ENCODE measurements at places on chromosomes 2 and 18. TPM values are rescaled to one million over a fixed set of nuclear protein-coding genes. Genes with fewer than 3 reads are reported as not detected.
A peak's percentile ranks its signal among the peaks of the same experiment; 100 is the strongest.

GRCh38 chr2:97617911-97618310 lies 28.0 kb upstream of the COX5B start:
- DNase-seq: no peak

NAT8 gene
- not detected for total RNA-seq

- no peak for DNase-seq
Observed at GRCh38 chr2:188916736-188917135, 57.4 kb upstream of the COL3A1 start.

DNA sequence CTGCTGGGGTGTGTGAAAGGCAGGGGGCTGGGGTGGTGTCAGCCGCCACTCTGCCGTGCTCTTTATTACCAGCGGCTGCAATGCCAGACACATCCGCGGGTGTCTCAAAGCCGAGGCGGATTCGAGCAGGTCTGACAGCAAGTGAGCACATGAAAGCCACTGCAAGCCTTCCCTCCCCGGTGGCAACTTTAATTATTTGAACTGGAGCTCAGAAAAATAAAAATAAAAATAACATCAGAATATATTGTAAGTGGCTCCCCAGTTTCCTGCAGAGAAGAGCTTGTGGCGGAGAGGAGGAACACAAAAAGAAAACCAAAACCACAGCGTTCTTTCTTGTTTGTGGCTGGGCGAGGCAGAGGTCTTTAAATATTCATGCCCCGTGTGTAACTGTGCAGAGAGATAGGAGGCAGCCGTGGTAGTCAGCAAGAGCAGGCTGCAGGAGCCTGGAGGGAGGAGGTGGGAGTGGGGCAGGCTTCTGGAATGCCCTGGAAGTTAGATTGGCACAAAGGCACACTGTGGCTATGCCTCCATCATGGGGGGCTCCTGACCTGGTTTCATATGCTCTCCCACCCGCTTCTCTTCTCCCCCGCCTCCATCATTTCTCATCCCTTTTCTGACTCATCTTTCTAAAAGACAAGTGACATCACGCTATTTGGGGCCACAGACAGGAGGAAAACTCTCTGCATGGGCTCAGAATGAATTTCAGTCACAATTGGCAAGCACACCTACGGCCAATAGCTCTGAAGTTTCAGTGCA lies 199.8 kb downstream of the CLIP4 start:
- DNase-seq: peak; percentile 47

DNA sequence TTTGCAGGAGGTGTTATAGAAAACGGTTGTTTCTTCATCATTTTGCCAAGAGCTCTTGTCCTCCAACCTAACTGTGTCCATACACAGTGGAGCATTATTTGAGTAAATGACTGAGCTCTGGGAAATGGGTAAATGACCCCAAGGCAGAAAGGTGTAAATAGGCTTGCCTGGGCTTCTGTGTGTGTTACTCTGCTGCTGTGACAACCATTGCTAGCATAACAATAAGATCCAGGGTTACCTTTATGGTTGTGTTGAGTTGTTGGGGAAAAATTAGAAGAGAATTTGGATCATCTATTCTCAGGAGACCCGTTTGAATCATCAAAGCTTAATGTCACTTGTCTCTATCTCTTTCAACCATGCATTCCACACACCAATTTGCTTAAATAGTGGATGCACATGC lies 672.7 kb downstream of the DPP10 start:
- no peak for DNase-seq

DNA sequence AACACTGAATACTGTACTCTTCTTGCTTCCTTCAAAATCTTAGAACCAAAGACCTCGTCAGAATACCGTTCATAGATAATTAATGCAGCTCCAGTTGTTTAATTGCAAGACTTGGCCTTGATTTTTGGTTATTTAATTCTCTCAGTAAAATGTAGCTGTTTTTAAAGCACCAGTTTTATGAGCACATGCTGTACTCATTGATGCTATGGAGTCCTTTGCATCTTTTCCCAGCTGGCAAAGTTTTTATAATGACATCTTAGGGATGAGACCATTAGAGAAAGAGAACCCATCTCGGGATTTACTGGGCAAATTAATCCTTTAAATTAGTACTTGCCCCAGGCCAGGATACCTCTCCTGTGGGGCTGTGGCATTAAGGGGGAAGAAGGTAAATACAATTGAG lies 199.3 kb downstream of the MEMO1 start:
- DNase-seq: no peak

DNA sequence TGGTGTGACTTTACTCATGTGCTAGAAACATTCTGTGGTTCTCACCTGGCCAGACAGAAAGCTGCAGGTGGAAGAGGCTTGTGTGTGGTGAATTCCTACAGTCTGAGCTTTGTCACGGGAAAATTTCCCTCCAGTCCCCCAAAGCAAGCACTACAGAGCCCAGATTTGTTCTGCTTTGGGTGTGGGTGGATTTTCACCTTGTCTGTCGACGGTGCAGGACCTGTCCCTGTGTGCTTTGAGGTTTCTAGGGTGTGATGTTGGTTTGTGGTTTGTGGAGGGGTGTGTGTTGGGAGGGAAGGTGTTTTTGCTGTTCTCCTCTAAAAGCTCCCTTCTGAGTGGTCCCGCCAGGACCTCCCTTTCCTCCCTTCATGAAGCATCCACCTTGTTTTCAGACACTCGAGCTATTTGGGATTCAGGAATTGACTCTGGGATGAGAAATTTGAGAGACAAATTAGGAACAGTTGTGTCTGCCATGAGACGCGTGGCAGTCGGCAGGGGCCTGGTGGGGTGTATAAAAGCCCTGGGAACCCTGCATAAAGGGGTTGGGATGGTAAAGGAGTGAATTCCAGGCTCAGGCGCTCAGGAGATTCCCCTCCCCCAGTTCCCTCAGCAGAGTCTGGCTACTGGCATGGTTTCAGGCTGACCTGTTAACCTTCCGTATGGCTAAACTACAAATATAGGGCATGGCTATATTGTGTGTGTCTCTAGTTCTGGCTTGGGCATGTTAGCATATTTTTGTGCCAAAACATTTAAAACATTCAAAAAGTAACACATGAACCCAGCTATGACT lies 65.5 kb downstream of the DGKD start:
- DNase-seq: peak; percentile 47

DNA sequence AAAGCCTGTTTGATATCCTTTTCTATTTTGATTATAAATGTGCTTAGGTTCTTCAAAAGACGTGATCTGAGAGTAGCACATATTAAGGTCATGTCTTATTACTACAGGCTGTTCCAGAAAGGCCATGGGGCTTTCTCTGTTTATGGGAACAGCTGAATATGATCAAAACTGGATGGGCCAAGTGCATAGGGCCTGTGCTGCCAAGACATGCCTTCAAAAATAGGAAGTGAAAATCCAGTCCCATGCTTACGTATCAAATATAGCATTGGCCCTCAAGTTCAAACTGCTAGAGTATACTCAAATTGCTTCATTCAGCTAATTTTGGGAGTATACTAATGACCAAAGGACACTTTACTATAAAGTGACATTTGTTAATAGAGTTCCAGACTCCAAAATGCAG lies 24.1 kb downstream of the SLC25A52 start:
- DNase-seq: no peak

DNA sequence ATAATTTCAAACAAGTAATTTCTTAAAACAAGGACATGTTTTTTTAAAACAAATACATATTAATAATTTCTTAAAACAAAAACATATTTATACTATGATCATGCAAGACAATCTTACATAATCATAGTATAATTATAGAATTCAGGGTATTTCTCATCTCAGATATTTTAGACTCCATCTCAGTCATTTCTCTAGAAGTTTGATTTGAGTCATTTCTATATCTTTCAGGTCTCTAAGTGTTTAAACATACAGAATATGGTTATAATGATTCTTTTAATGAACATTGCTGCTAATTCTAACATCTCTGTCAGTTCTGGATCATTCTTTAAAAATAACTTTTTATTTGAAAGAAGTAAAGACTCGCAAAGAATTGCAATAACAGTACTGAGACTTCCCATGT lies 154.2 kb upstream of the KYNU start:
- no peak for DNase-seq

IL37 gene
- total RNA-seq: not detected

DNA sequence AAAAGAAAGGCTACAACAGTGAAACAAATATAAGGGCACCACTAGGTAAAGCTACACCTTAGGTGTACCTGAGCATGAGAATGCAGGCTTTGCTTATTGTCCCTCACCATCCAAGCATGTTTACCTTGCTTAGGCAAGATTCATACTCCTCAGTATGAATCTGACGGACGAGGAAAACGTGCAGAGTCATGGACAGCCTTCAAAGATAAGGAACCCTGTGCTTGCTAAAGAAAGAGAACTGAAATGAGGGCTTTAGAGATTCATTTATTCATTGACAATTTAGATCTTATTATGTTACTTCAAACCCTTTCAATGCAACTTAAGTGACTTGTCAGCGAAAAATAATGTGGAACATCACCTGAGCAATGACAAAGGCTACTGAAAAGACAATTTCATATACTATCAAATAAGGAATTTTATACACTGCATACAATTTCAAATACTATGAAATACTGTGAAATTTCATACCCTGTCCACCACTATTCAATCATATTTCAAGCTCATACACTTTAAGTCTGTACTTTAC lies 21.7 kb downstream of the CLASP1 start:
- no peak for DNase-seq

DNA sequence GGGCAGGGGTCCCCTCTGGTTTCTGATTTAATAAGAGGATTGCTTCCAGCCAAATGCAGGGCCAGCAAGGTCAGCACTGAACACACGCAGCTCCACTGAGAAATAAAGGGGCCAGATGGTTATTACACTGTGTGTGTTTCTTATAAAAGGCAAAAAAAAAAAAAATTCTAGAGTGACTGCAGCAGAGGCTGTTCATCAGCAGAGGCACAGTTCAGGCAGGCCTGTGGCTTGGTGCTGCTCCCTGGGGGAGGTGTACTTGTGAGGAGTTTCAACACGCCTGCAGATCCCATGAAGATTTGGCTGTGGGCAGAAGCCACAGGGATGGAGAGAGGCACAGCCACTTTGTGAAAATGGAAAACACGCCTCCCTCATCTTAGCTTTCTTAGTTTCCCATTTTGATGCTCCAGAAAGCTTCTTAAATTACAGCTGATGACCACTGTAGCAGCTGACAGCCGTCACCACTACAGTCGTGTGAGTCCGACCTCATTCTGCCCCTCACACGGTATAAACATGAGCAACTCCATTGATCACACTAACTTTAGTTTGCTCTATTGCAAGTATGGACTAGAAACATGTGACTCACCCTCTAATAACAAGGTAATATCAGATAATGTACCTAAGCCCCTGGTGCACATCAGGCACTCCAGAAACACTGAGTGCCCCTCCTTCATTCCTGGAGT lies 726.5 kb upstream of the RAB6C start:
- DNase-seq: no peak

Data from CD8-positive, alpha-beta memory T cell (primary cell).